ENCODE measurements at places on chromosomes 1 and 21. TPM values are rescaled to one million over a fixed set of nuclear protein-coding genes. Genes with fewer than 3 reads are reported as not detected.

GRCh38 chr1:232624546-232625281 lies 5.2 kb downstream of the SIPA1L2 start:
- no peak for DNase-seq

- no peak for DNase-seq
These were observed 14.1 kb downstream of the CRP start for GRCh38 chr1:159700312-159700711.

- DNase-seq = no peak
These were observed 14.7 kb downstream of the GREM2 start for GRCh38 chr1:240597153-240597745.

DNA sequence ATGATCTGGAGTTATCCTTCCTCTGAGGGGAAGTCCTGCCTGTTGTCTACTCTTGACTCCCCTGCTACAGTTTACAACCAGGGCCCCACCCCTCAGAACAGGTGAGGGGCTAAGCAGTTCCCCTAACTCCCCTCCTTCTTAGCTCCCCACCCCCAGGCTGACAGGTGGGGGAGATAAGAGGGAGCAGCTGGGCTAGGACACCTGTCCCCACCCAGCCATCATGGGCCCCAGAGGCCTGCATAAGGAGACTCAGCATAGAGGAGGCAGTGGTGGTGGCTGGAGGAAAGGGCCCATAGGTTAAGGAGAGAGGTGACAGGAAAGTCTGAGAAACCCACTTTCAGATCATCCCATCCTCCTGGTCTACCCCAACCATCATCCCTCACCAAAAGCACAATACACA lies 6.8 kb downstream of the MEF2D start:
- no peak for DNase-seq

- no peak for DNase-seq
These were observed 52.6 kb downstream of the LAMC1 start for GRCh38 chr1:183075861-183076260.

- no peak for DNase-seq
These were observed 34.8 kb upstream of the CD101 start for GRCh38 chr1:116966791-116967190.

DNA sequence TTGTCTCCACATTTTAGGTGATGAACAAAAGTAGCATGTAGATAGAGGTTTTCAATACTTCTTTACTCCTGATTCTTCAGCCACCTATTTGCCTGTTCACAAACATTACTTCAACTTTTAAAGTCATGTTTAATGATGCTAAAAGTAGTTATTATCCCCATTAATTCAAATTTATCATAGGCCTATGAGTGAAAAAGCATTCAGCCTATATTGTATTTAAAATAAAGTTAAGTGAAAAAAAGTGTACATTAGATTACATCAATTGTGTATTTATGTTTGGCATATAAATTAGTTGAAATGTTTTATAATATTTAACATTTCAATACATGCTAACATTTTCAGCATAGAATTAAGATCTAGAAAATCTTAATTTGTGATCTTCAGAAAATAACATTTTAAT lies 10.5 kb downstream of the CDKN2C start:
- DNase-seq = no peak

GRCh38 chr1:233269656-233270055 lies 25.9 kb downstream of the PCNX2 start:
- no peak for DNase-seq

DNA sequence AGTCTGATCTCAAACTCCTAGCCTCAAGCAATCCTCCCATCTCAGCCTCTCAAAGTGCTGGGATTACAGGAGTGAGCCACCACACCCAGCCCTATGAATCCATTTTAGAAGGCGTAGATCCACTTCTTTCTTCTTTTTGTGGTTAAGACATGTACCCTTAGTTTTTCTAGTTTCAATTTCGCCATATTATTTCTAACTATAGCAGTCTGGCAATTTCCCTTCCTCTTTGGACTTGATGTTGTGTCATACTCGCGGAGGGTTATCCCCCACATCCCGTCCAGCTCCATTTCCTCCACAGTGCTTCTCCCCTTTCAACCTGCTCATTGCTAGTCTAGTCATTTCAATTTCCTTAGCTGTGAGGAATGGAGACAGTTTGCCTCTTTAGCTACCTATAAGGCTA lies 5.2 kb upstream of the LRRC8D start:
- DNase-seq = no peak

DNA sequence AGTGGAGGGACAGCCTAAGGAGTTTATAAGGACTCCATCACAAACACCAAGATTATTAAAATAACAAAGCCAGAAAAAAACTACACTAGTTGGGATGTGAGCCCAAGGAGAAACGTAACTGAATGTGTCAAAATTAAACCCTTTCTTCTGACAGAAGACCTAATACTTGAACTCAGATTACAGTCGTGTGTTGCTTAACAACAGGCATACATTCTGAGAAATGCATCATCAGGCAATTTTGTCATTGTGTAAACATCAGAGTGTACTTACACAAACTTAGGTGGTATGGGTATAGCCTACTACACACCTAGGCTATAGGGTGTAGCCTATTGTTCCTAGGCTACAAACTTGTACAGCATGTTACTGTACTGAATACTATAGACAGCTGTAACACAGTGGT lies 23.4 kb downstream of the DSTYK start:
- DNase-seq = no peak

DNA sequence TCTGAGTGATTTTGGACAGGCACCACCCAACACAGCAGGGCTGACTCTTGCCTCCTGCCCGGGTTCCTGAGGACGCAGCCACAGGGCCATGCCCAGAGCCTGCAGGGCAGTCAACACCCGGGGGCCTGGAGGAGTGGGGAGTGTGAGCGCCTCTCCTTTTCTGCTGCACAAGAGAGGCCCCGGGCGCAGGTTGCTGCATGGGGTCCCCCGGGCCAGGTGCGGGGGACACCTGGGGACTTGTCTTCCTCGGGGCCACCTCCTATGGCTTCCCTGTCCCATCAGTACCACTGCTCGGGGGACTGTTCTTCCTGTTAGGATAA lies 6.9 kb upstream of the TTC34 start:
- DNase-seq = no peak

DNA sequence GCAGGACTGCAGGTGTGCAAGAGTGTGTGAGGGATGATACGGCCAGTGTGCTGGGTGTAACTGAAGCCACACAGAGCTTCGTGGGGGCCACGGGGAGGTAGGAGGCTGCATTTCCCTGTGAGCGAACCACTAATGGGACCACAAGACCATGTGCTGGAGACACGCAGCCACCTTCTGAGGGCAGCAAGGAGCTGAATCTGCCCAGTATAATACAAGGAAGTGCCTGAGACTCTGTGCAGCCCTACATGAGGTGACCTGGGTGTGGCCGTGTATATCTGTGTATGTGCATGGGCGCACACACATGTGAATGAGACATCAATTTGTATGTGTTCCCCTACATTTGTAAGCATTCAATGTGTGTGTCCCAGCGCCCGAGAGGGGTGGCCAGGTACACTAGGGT lies 50.8 kb downstream of the CHD5 start:
- DNase-seq = no peak

DNA sequence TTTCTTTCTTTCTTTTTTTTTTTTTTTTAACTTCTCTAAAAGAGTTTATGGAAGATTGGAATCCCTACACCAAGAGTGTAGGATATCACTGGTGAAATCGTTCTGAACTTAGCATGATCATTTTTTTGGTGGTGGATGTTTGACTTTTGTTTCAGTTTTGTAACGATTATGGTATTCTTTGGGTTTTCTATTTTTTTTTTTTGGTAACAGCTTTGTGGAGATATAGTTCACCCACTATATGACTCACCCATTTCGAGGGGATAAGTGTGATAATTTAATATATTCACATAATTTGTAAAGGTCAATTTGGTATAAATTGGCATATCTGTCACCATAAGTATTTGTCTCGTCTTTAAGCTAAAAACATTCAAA lies 29.2 kb downstream of the AGPAT3 start:
- no peak for DNase-seq

GRCh38 chr1:224670506-224670905 lies 54.4 kb downstream of the CNIH3 start:
- no peak for DNase-seq

- no peak for DNase-seq
These were observed 102.2 kb downstream of the PIK3R3 start for GRCh38 chr1:46030074-46030870.

DNA sequence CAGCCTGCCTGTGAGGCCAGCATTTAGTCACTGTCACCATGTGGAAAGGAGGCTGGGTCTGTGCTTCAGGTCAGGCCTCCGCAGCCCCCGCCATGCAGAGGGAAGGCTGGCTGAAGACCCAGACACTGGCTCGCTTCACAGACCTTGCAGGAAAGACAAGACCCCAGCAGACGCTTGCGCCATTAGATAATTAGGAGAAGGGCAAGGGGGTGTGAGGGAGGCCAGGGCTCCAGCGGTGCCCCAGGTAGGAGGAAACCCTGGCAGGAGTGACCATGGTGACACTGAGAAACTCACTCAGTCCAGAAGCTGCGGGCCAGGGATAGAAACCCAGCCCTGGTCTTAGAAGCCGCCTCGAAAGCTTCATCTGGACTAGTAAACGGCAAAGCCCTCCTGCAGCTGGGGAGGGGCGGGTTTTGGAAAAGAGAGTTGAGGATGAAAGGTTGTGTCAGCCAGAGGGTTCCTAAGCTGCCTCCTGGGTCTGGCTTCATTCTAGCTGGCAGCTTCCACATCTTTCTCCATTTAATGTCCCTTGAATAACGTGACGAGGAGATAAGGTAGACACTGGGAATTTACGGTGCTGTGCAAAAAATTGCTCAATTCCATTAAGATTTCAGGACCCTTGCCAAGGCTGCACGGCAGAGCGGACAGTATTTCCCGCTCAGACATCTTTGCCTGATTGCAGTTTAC lies 294.1 kb upstream of the VAMP3 start:
- no peak for DNase-seq

DNA sequence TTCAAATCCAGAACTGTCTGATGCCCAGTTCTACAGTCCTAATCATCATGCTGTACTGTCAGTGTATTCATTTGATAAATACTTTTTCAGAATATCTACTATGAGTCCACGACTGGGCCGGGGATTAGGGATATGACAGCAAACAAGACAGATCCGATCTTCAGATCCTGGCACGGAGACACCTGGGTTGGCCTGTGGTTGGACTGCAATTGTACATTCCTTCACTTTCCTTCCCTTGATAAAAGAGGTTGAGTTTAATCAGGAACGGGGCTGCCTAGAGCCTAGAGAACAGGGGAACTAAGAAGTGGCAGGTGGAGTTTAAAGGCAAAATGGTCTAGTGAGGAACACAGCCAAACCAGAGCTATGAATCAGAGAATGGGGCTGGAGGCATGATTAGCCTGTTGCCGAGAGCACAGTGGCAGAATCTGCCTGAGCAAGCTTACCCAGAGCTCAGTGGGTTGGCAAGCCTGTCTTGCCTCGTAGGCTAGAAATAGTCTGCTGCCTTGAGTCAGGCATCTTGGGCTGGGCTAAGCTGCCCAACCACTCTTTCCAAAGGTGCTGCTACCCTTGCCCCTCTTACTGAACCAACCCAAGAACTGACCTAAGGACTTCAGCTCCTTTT lies 38.1 kb upstream of the PTCH2 start:
- peak; percentile 43 for DNase-seq

DNA sequence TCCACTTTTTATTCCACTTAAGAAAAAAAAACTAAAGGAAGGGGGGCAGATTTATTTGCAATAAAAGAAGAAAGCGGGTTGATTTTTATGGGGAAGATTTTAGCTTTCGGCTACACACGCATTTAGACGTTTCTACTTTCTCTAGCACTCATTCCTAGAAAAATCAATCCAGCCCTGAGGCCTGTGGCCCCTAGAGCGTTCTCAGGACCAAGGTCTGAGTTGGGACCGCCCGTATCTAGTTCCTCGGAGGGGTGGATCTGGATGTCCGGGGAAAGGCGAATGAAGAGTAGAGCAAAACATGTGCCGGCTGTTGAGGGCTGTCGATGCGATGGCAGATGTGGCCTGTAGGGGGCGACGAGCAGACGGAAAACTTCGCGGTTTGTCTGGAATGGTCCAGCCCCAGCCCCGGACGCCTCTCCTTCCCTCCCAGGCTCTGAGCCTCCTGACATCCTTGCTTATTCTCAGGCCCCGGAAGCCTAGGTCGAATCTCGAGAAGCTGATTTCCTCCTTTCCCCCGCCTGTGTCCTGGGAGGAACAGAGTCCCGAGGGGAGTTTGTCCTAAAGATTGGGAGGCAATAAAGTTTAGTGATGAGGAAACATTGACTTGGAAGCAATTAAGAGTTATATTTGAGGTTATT lies 5.2 kb downstream of the FOXD3 start:
- no peak for DNase-seq

GRCh38 chr1:25106352-25106751 lies 126.0 kb downstream of the SYF2 start:
- DNase-seq = no peak

- no peak for DNase-seq
These were observed 206.3 kb upstream of the NR5A2 start for GRCh38 chr1:199821029-199821779.

DNA sequence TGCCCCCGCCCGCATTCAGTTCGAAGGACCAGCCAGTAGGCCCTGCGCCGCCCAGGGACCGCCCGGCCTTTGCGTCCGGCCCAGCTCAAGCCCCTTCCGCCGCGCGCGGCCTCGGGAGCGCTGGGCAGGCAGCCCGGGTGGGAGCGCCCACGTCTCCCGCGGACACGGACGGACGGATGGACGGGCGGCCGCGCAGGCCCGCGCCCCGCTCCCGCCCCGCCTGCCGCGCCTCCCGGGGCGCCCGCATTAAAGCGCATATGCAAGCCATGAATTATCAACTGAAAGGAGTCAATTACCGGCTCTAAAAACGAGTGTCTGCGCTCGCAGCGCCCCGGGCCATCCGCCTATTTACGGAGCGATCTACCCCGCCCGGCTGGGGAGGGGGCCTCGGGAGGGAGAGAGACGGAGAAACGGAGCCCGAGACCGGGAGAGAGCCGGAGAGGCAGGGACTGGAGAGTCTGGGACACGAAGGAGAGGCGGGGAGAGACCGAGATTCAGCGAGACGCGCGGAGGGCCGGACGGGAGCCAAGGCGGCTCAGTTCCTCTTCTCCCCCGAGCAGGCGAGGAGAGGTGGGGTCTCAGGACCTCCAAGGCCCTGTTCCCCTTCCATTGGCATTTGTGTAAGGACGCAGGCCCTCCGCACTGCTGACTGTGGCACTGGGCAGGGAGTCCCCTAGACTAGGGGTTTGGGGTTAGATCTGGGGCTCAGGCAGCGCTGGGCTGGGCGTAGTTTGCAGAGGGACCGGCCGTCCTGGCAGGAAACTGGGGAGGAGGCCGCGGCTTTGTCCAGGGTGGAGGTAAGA lies 41.3 kb upstream of the DMBX1 start:
- no peak for DNase-seq

- no peak for DNase-seq
These were observed 96.1 kb upstream of the HIVEP3 start for GRCh38 chr1:42014823-42015222.

C1QTNF12 gene
- 2.0 TPM for total RNA-seq

FLG2 gene
- total RNA-seq = not detected

BTBD19 gene
- 3.8 TPM for total RNA-seq

TFF3 gene
- total RNA-seq = 0.96 TPM

ANGPTL1 gene
- total RNA-seq = 137 TPM

BRINP3 gene
- 3.6 TPM for total RNA-seq

UBE2Q1 gene
- total RNA-seq = 27.7 TPM

CAPN8 gene
- 41.3 TPM for total RNA-seq

FHAD1 gene
- 2.3 TPM for total RNA-seq

ZSWIM5 gene
- total RNA-seq = 1.6 TPM
